ENCODE measurements at places on chromosomes 2 and 18. TPM values are rescaled to one million over a fixed set of nuclear protein-coding genes. Genes with fewer than 3 reads are reported as not detected.

Gene ANKRD44
- total RNA-seq: 170 TPM

Gene FMNL2
- 114 TPM for total RNA-seq

Gene LGALSL
- 53.7 TPM for total RNA-seq

Gene VIT
- total RNA-seq: not detected

Gene ALPI
- not detected for total RNA-seq

Gene MARCHF7
- 168 TPM for total RNA-seq

Gene GPR35
- total RNA-seq: 0.31 TPM

Gene RPRM
- 95.9 TPM for total RNA-seq

Gene C2orf80
- total RNA-seq: 28.7 TPM

Gene GRB14
- total RNA-seq: 24.0 TPM

Gene ABCG5
- total RNA-seq: under 0.01 TPM

Gene GCG
- total RNA-seq: not detected

Gene COLEC11
- total RNA-seq: 0.78 TPM

Gene IMPACT
- total RNA-seq: 28.7 TPM

Gene SIX2
- total RNA-seq: 0.16 TPM

Gene CCBE1
- total RNA-seq: 44.6 TPM

Gene RGPD3
- total RNA-seq: 0.94 TPM

Gene RGPD4
- not detected for total RNA-seq

Gene SCN1A
- 33.8 TPM for total RNA-seq

Gene RMDN2
- 13.6 TPM for total RNA-seq

Gene SEPTIN2
- total RNA-seq: 266 TPM

Gene NT5C1B
- total RNA-seq: not detected

Gene SATB2
- 532 TPM for total RNA-seq

Gene OSBPL6
- 22.3 TPM for total RNA-seq

Gene G6PC2
- total RNA-seq: not detected

Gene GDF7
- total RNA-seq: 0.16 TPM

Gene SLC9A2
- 2.0 TPM for total RNA-seq

Gene TNP1
- total RNA-seq: not detected

Gene RHBDD1
- 89.4 TPM for total RNA-seq

Gene KCNE4
- 3.7 TPM for total RNA-seq

Gene CXCR1
- not detected for total RNA-seq

Gene STAT4
- 1.2 TPM for total RNA-seq

Gene ARHGAP15
- 14.2 TPM for total RNA-seq

Data from occipital lobe (tissue), 3 donors.